ENCODE measurements at places on chromosomes 16 and 17.

DNA sequence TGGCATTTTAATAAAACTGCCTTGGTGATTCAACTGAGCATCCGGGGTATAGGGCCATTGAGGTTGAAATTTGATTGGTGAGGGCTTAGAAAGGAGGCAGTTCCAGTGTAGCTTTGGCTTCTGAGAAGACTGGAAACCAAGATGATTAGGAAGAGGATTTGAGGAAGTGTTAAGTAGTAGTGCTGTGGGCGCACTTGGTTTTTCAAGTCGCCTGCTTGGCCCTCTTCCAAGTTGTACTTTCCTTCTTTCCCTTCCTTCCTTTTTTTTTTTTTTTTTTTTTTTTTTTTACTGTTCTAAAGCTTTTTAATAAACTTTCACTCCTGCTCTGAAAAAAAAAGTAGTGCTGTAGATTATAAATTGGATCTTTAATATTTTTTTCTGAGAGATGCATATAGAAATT, 320.5 kb downstream of the UTP18 start:
- peak; percentile 27 for DNase-seq

DNA sequence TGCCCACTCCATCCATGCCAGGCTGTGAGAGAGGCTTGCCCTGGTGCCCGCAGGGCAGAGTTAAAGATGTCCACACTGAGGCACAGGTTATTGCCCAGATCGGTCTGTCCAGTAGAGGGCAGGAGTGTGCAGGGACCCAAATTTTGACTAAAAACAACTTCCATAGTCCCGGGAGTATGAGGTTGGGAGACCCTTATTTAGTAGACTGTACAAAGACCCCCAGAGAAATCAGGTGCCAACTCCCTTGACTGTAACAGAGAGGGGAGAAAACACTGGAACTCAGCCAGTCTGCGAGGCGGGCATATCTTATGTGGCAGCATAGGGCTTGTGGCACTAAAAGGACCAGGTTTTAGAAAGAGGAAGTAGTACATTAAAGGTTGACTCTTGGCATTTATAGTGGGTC, 43.4 kb downstream of the HNF1B start:
- DNase-seq, result peak; percentile 69

GRCh38 chr16:12395268-12395667, 408.4 kb downstream of the CPPED1 start:
- DNase-seq, result no peak

DNA sequence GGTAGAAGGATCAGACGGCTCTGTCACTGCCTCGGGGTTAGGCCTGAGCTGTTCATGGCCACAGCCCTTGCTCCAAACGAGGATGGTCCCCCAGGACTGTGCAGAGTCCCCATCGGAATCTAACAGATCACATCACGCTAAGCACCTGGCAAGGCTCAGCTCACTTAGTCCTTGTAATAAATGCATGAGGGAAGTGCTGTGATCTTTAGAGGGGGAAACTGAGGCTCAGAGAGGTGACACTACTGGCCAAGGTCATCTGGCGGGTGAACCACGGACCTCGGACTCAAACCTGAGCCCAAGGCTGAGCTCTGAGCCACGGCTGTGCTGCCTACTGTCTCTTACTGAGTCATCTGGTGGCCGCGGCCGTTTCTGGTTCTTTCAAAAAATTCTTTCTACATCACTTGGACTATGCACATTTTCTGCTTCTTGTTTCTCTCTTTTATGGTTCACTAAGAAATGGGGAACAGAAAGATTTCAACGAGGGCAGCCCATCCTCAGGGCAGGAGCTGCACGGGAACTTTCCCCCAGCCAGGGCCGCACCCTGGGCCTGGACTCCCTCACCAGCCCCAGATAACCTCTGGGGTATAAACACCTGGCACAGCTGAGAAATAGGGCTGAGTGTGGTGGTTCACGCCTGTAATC, 55.6 kb downstream of the COTL1 start:
- no peak for DNase-seq

DNA sequence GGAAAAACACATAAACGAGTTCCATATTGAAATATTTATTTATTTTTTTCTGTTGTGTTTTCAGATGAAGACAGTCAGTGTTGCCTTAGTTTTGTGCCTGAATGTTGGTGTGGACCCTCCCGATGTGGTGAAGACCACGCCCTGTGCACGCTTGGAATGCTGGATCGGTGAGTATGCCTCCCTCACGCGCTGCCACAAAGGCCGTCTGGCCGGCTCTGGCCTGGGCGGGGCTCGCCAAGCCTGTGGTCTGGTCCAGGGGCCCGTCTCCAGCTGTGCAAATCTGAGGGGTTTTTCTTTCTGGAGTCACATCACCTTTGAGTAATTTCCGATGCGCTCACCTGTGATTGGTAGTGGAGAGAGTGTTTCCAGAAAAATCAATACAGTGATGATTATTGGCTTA, 81.0 kb downstream of the RPTOR start:
- no peak for DNase-seq
